Muscle of leg (tissue), 16 donors: ENCODE measurements at places on chromosomes 3 and 15.

GRCh38 chr3:57130571-57131209, 34.5 kb downstream of the IL17RD start:
- DNase-seq, result peak; percentile 67

DNA sequence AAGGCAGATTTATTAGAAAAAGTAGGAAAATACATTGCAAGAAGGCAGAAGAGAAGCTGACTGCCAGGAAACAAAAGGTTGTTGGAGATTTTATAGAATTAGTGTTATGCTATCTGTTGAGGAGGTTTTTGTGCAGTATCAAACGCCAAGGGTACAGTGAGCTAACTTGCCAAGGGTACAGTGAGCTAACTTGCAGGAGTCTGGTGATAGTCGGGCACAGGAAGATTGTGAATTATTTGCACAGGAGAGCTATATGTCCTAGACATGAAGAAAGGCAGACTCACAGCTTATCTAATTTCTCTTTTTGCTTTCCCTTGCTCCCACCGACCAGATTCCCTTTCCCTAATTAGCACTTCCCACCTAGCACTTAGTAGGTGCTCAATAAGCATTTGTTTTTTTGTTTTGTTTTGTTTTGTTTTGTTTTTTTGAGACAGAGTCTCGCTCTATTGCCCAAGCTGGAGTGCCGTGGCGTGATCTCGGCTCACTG, 2.7 kb upstream of the CSK start:
- no peak for DNase-seq

GRCh38 chr3:23079976-23080375, 123.2 kb upstream of the UBE2E2 start:
- peak; percentile 37 for DNase-seq

DNA sequence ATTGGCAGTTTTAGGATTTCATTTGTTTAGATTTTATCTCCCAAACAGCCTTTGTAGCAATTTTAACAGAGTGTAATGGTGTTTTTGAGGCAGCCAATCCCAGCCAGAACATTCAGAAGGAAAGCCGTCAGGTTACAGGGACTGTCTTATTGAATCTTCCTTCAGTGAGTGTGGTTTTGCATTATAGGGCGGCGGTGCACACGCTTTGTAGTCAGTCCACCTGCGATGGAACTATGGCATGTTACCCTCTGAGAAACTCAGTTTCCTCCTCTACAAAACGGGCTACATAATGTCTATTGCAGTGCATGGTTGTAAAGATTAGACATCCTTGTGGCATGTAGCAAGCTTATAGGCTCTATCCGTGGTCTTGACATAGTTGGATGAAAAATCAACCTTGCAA, 1.0 kb downstream of the LRRC28 start:
- no peak for DNase-seq

- DNase-seq, result no peak
Measured at GRCh38 chr3:128240232-128240631, 87.0 kb downstream of the EEFSEC start.
